ENCODE measurements at places on chromosomes 16 and 17. TPM values are rescaled to one million over a fixed set of nuclear protein-coding genes. Genes with fewer than 3 reads are reported as not detected.

- no peak for DNase-seq
Observed at GRCh38 chr16:66116163-66117002, 250.1 kb upstream of the CDH5 start.

GRCh38 chr17:38466346-38467315, 38.4 kb downstream of the ARHGAP23 start:
- DNase-seq, result no peak

- no peak for DNase-seq
Observed at GRCh38 chr16:79721270-79721669, 120.7 kb upstream of the MAF start.

The FBXW10B gene
- 1.7 TPM for polyA plus RNA-seq

DNA sequence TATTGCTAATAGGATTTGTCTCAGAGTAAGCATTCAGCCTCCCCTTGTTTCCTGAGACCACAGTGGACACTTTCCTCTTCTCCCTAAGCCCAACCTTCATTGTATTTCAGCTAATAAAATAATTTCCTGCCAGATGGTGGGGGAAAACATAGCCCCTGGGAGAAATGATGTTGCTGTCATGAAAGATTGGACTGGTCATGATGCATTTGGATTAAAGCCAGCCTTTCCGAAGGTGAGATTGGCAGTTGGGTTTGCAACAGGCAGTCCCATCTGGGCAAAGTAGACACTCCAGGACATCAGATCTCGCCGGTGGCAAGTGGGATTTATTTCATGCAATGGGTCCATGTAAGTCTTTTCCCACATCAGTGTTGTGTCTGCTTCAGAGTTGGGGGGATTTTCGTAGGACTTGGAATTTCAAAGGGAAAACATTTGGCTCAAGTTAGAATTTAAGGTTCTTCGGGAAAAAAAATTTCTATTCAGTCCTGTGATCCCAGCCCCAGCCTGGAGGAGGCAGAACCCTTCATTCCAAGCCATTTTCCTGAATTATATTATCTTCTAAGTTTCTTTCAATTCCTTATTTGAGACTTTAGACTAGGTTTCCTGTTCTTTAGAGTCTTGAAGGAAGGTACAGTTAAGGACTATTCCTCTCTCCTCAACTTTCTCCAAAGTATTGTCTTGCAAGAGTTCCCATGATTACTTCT, 391.7 kb downstream of the XYLT1 start:
- peak; percentile 68 for DNase-seq

The GUCY2D gene
- polyA plus RNA-seq, result not detected

The KRTAP4-6 gene
- polyA plus RNA-seq, result not detected

The C17orf113 gene
- 0.44 TPM for polyA plus RNA-seq

DNA sequence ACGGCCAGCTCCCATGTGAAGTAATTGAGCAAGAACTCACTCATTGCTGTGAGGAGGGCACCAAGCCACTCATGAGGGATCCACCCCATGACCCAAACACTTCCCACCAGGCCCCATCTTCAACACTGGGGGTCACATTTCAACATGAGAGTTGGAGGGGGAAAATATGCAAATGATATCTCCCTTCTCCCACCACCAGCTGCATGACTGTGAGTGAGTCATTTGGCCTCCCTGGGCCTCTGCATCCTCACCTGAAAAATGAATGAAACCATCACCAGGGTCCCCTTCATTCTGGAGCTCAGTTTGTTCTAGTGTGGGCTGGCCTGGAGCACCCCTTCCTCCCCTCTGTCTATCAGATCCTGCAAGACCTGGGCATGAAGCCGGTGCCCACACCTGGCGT, 6.8 kb upstream of the MED9 start:
- DNase-seq, result no peak

DNA sequence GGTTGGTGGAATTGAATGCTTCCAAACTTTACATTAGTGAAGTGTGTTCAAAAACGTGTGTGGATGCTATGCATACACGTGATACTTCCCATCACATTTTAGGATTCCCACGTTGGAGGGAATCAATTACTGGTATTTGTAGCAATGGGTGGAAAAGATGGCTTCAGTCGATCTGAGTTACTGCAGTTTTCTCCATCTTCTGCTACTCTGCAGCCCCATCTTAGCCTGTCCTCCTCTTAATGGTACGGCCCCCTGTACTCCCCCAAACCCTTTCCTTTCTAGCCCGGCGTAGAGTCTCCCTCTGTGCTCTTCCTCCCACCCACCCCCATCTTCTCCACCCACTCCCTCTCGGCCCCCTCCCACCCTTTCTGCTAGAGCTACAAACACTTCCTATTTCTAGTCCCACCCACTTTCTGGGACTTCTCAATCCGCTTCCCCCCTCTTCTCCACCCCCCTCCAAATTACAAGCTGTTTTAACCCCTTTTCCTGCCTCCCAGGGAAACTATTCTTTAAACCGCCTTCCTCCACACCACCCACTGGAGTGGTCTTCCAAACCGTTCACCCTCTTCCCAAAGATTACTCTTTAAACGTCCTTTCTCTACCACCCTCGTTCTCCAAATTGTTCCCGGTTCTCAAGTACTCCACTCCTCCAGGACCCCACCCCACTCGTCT, 1.1 kb downstream of the CHTF8 start:
- peak; percentile 76 for DNase-seq

All from SK-N-SH (cell line).